ENCODE measurements at places on chromosomes 2 and 18.
A peak's percentile ranks its signal among the peaks of the same experiment; 100 is the strongest.

- DNase-seq, result no peak
Observed at GRCh38 chr18:433960-434359, 66.5 kb downstream of the COLEC12 start.

DNA sequence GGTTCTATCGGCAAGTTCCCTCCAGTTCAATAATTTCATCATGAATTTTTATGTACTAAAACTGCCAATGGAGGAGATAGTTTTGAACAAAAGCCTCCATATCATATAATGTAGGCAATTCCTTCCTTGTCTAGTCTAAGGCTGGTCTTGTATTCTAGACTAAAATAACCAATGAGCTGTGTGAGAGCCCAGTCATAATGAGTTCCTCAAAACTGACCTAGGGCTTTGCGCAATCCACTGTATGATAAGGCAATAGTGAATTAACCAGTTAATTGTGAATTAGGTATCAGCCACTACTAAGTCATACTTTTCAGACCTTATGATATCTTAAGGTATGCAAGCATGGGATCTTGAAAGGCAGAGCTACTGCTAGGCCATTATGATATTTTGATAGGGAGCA lies 7.6 kb upstream of the UXS1 start:
- DNase-seq, result no peak

DNA sequence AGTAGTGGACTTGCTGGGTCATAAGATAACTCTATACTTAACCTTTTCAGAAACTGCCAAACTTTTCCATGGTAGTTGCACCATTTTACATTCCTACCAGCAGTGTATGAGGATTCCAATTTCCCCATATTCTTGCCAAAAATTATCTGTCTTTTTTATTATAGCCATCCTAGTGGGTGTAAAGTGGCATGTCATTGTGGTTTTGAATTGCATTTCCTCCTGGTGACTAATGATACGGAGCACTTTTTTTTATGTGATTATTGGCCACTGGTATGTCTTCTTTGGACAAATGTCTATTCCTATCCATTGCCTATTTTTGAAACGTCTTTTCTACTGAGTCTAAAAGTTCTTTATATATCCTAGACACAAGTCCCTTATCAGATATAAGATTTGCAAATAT lies 44.3 kb downstream of the CACNB4 start:
- no peak for DNase-seq

GRCh38 chr2:60556175-60556574 lies 2.7 kb upstream of the BCL11A start:
- DNase-seq, result no peak

- DNase-seq, result no peak
Observed at GRCh38 chr2:45545943-45546342, 65.1 kb downstream of the SRBD1 start.

- no peak for DNase-seq
Observed at GRCh38 chr2:156659694-156660093, 223.5 kb downstream of the GPD2 start.

- no peak for DNase-seq
Observed at GRCh38 chr2:16861530-16861929, 195.9 kb upstream of the CYRIA start.

DNA sequence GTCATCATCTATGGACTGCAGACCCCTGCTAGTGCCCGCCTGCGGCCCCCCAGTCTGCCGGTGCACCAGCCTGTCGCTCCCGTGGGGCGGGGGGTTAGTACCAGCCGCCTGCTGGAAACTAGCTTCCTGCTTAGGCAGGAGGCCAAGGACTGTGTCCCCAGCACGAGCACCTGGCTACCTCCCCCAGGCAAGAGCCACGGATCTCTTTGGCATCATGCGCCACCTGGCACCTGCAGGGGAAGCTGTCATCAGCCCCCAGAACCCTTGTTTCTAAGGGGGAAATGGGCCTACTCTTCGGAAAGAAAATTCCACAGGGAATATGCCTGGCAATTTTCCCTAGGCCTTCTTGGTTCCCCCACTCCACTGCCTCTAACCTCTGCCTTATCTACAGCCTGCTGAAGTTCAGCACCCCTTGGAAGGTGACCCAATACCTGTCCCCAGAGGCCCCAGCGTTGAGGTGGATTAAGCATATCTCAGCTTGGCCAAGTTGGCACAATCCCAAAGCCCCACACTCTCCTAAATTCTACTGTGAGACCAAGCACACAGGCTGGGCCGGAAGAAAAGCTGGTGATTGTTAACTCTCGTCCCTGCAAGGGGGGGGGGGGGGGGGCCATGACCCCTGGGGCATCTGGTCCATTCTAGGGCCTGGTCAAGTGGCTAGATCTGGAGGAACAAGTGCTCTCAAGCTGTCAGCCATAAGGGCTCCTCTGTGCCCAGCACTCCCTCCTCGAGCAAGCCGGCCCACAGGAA lies 62.0 kb upstream of the POMC start:
- no peak for DNase-seq

GRCh38 chr2:196546151-196546919 lies 93.2 kb upstream of the CCDC150 start:
- DNase-seq, result no peak

- peak; percentile 37 for DNase-seq
Observed at GRCh38 chr2:77520641-77521547, 1.3 kb downstream of the LRRTM4 start.

DNA sequence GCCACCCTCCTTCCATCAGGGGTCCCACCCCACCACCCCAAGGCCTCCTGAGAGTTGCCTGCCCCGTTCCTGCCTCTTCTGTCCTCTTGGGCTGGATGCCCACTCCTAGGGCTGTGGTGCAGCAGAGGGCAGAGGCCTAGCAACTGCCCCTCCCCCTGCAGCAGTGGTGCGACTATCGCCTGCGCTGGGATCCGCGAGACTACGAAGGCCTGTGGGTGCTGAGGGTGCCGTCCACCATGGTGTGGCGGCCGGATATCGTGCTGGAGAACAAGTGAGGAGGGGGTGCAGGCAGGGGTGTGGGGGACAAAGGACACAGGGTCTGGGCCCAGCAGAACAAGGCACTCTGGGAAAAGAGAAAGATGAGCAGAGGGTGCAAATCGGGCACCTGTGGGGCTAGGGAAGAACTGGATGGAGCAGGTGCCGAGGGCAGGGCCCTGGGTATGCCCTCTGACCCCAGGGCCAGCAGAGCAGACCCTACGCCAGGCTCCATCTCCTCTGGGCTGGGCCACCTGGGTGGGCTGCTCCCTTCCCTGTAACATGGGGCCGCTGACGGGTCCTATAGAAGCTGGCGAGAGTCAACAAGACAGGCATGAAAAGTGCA lies 1.0 kb downstream of the CHRNG start:
- DNase-seq, result no peak

GRCh38 chr18:2258954-2259353 lies 312.4 kb downstream of the METTL4 start:
- DNase-seq, result no peak

DNA sequence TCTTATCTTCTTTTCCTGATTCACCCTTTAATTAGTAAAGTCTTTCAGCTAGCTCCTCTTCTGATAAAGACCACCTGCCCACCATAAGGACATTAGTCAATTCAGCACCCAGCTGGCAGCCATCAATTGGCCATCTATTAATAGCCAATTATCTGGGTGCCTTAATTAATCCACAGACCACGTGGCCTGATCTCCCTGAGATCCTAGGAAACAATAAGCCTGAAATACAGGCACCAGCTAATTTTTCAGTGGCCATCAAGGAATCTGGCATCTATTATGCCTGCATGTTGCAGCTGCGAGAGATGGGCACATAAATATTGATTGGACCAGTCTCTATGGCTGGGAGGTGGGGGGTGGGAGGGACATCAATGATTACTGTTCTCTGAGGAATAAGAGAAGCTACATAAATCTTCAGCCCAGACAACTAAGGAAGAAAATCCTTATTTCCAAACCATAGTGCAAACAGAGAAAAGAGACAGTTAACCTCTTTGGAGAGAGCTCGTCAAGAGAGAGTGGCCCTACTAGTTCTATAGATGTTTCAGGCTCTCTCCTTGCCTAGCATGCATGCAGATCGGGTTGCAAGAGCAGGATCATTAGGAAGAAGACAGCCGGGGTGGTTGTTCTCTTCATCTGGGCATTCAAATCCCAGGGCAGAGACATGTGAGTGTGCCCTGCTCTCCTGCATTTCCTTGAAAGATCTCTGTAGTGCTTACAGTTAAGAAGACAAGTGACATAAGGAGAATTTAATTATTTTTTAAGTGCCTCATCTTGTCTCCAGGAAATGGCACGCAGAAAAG lies 8.7 kb downstream of the GALNT14 start:
- no peak for DNase-seq

DNA sequence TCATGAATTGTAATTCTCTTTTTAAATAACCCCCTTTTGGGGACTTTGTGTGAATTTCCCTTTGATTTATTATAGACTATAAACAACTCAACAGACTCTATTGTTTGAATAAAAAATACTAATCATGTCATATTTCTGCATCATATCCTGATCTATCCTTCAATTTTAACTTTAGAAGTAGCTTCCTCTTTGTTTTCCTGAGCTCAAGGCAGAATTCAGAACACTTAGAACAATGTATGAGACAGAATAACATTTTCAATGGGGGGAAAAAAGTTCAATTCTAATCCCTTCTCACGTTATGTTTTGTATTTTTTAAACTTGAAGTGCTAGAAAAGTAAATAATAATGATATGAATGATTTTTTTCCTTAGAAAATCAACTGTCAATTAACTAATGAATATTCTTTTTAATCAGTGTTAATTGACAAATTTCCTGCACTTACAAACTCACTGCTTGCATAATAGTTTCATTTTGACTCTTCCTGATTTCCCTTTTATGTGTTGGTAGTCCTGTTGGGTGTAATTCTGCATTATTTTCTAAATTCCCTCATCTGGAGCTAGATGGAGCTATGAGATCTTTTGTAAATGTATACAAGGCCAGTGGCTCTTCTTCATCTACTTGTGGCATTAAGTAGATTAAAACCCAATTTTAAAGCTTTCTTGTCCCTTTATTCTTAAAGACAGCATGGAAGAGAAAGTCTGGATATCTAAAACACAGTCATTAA lies 326.1 kb downstream of the PARD3B start:
- peak; percentile 60 for DNase-seq

DNA sequence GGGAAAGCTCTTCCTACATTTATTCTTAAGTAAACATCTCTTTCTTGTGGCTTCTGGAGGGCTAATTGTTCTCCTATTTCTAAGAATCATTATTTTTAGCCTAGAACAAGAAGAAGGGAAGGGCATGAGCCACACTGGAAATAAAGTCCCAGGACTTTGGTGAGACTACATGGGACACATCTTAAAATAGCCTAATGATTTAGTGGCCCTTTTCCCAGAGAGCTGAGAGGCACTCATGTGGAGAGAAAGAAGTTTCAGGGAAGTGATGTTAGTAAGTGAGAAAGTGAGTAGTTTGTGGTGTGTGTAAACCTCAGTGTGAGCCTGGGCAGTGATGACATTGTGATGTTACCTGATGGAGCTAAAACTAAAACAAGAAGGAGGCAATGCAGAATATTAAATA lies 14.6 kb downstream of the ITGA4 start:
- DNase-seq, result no peak

DNA sequence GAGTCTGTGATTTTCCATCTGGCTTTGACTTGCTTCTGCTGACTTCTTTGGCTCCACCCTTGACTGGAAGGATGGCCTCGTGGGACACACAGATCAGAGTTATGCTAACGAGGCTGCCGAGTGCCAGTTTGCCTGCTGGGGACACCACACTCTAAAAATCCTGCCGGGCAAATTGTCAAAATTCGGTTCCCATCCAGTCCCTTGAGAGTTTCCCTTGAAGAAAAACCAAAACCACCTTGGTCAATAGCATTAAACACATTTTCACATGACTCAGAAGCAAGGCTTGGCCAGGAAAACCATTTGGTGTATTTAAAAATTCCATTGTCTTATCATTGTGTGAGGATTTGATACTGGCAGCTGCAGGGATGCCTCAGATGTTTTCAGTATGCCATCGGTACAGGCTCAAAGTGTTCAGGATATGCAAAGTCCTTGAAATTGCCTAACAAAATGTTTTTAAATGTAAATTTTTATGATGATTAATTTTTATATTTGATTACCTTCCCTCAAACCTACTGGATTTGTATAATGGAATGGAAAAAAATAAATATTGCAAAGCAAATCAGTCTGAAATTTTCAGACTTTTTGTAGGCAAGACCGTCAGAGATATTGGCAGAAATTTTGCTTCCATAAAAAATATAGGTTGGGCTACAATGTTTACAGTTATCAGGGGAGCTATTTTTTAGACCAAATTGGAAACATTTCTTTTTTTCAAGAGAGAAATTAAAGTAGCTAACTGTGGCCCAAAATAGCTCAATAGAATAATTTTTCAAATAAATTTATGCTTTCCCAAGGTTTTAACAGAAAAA lies 41.6 kb downstream of the KCNE4 start:
- DNase-seq, result no peak

DNA sequence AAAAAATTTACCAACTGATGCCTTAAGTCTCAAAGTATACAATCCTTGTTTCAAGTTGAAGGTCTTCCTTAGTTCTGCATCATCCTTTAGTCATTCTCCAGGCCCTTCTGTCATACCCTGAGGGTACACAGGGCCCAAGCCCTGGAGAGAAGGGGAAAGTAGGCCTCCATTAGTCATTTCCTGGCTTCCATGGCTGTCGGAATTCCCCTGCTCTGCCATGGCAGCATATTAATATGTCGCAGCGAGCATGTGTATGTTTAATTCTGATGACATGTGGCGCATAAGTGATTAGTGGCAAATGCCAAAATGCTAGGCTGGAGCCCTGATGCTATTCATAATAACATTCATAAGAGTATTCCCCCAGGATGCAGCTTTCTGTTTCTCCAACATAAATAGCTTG lies 22.1 kb downstream of the GPR39 start:
- DNase-seq, result no peak

DNA sequence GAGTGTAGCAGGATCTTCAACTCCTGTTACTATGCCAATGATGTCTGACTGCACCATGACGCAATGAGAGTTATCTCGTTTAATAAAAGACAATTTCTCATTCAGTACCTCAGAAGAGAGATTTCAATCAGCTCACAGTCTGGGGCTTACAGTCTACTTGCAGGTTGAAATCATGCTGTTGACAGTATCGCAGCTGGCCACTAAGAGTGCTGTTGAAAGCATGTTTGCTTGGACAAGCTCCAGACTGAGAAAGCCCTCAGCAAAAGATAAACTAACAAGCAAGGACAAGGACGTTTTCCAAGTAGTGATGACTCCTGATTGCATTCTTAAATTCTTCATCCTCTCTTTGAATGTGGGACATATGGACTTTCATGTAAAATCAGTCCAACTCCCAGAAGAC lies 145.2 kb upstream of the SYT4 start:
- DNase-seq, result peak; percentile 5

Measured in globus pallidus (tissue), 1 donor.